Mucosa of gallbladder (tissue), 1 donor: ENCODE measurements at places on chromosomes 7 and 10.

DNA sequence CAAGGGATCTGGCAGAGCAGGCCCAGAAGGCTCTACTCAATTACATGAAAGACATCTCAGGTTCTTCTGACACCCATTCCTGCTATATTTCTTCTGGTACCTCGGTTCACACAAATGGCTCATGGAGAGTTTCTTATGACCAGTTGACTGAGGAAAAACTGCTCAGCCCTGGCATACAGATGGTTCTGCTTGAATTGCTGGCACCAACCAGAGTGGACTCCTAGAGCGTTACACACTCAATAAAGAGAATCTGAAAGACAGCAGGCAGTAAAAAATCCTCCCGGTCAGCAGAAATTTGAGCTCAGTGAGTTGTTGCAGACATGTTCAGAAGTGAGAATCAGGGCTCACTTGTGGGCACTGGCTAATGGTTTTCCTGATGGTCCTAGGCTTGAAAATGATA is 434.4 kb downstream of the TCERG1L start:
- DNase-seq = no peak

GRCh38 chr10:60282771-60283353 is 106.8 kb downstream of the ANK3 start:
- DNase-seq = no peak

GRCh38 chr7:47418601-47419309 is 163.2 kb downstream of the TNS3 start:
- no peak for DNase-seq

- DNase-seq = no peak
Observed at GRCh38 chr10:124699471-124700292, 44.5 kb downstream of the FAM53B start.

DNA sequence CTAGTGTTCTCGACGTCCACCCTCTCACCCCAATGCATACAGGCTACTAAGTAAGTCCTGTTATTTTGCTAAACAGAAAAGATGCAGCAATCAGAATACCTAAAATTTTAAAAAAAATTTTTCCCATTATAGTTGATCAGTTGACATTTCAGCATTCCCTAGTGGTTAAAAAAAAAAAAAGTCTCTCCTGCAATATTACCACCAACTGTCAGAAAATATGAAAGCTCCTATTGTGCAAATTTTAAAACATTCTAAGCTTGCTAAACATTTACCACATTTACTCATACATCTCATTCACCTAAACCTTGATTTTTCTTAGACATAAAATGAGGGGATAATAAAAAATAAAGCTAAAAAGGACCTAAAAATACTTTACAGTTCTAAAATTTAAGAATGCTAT is 165.6 kb downstream of the AVL9 start:
- no peak for DNase-seq

DNA sequence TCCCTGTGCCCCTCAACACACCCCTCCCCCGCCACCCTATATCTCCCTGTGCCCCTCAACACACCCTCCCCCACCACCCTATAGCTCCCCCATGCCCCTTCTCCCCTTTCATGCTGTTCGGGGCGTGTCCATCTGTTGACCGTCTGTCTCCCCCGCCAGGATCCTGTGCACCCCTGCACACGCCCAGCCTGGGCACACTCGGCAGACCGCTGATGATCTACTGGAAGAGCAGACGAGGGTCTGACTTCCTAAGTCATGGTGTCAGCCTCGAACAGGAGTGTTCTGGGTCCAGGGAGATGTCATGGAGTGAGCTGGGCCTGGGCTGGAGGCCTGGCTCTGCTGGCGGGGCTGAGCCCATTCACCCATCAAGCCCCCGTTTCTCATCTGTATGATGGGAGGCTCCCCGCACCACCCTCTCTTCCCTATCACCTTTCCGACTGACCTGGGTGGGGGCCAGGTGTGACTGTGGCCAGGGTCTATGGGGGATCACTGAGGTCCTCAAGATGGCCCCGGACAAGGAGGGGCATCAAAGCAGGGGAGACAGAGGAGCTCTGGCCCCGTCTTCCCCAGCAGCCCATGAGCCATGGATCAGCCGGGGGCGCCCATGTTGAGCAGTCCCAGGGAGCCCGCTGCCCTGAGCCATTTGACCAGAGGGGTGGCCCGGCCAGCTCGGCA is 48.3 kb downstream of the PDGFA start:
- DNase-seq = no peak

DNA sequence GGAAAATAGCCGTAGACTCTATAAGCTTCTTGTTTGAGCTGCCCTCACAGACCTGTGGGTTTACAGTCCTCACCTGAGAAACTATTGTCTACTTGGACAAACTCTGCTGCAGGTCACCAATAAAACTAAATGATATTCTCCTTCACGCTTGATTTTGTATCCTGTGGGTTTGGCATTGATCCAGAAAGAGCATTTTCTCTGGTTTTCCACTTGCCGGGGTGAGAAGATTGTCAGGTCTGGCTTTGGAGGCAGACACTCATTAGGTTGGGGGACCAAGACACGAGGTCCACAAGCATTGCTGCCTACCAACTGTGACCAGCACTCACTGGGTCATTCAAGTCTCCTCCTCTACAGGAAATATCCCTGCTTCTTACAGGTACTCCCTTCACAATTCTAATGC is 68.5 kb downstream of the CDC14C start:
- no peak for DNase-seq
